ENCODE measurements at places on chromosomes 4 and X.

- DNase-seq: no peak
Measured at GRCh38 chr4:108035691-108036090, 46.0 kb downstream of the HADH start.

DNA sequence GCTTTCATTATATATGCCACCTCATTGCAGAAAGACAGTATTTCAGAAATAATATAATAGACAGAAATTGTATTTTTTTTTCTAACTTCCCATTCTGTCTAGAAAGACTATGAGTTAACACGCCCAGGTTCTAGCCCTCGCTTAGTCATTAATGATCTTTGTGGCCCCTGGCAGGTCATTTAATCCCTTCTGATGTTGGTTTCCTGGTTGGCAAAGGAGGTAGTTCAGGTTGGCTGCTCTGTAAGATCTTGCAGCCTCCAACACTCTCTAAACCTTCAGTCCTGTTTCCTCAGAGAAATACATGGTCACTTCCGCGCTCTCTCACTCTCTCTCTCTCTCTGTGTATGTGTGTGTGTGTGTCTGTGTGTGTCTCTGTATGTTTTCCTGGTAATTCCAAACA, 156.3 kb upstream of the NOCT start:
- DNase-seq: no peak

GRCh38 chr4:137677863-137678262, 145.6 kb upstream of the PCDH18 start:
- no peak for DNase-seq

GRCh38 chr4:115688961-115689360, 575.5 kb upstream of the NDST4 start:
- DNase-seq: no peak

- DNase-seq: no peak
Measured at GRCh38 chr4:94298725-94299252, 43.8 kb downstream of the HPGDS start.

GRCh38 chr4:110059556-110060191, 138.7 kb downstream of the ELOVL6 start:
- no peak for DNase-seq

DNA sequence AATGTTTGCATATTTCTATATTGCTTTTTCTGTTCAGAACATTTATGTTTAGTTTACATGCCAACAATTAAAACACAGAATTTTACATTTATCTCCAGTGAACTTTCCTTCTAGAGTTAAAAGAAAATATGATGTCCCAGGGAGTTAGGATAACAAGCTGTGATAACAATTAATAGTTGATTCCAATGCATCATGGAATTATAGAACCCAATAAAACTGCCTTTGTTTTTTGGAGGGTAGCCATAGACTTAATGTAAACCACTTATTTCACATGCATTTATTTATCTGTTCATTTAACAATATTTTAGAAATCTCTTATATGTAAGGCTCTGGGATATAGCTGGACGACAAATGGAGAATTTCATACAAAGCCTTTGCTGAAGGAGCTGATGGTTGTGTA, 180.0 kb downstream of the CFAP299 start:
- DNase-seq: no peak

GRCh38 chr4:55406545-55406944, 10.8 kb downstream of the TMEM165 start:
- no peak for DNase-seq

DNA sequence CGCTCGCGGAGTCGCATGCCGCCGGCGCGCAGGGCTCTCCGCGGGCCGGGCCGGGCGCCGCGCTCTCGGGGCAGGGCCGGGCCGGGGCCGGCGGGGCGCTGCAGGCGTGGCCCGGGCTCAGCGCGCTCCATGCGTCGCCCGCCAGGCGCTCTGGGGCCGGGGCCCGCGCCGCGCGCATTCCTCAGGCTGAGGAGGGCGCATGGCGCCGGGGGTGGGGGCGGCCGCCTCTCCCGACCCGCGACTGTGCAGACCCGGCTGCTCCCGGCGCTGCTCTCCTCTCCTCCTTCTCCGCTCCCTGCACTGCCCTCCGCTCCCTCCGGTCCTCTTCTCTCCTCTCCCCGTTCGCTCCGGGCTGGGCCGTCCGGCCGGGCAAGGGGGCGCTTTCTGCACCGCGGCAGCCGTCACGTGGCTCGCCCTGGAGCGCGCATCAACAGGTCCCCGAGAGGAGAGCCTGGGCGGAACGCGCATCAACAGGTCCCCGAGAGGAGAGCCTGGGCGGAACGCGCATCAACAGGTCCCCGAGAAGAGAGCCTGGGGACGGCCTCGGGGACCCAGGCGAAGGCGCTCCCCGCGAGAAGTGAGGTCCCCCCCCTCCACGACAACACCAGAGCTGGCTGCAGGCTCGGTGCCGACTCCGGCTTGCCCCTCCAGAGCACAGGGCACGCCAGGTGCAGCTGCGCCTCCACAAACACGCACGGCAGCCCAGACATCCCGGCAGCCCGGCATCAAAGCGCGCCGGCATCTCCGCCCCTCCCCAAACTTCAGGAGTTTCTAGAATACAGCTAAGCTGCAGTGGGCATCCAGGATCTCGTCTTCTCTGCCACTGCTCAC, 12.9 kb downstream of the PPP2R3B start:
- DNase-seq: peak; percentile 39

GRCh38 chr4:3039706-3040366, 34.5 kb downstream of the HTT-AS start:
- no peak for DNase-seq

Measured in gastrocnemius medialis (tissue), 4 donors.